ENCODE measurements at places on chromosomes 1 and 21.

GRCh38 chr1:232722626-232723025 lies 82.6 kb upstream of the MAP10 start:
- no peak for DNase-seq

DNA sequence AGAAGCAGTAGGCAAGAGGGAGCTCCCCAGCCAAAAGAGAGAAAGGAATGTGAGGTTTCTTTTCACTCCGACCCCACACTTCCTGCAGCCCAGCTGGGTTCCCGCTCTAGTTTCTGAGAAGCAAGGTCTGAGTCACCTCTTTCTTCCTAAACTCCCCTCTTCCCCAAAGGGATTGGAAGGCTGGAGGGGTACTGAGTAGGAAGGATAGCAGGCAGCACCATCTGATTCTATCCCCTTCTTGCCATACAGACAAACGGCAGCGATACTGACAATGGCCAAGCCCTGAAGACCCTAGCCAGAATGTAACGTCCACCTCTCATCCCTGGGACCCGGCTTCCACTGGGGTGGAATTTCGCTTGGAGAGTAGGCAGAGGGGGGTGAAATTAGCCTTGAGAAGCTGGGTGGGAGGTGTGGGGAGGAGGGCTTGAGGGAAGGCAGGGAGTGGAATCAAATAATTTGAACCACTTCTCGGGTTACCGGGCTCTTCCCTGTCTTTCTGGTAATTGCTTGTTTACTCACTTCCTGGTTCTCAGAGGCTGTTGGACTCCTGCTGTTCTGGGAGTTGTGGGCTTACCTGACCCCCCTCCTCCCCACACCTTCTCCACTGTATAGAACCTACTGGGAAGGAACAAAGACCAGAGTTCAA lies 13.2 kb downstream of the IER5 start:
- no peak for DNase-seq

DNA sequence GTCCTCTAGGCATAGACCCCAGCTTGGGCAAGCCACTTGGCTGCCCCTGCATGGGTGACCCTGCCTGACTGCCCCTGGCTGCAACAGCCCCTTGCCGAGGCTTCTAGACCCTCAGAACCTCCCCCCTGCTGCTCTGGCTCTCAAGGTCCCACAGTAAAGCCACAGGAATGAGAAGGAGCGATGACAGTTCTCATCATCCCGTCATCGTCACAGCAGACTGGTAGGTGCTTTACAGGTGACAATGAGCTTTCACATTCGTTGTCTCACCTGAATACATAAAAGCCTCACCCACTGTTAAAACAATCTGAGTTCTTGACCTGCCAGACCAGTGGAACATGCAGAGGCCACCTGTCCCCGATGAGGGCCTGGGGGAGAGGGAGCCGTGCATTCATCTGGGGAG lies 36.0 kb upstream of the GPR157 start:
- no peak for DNase-seq

GRCh38 chr1:180343921-180344769 lies 114.1 kb downstream of the LHX4 start:
- no peak for DNase-seq

DNA sequence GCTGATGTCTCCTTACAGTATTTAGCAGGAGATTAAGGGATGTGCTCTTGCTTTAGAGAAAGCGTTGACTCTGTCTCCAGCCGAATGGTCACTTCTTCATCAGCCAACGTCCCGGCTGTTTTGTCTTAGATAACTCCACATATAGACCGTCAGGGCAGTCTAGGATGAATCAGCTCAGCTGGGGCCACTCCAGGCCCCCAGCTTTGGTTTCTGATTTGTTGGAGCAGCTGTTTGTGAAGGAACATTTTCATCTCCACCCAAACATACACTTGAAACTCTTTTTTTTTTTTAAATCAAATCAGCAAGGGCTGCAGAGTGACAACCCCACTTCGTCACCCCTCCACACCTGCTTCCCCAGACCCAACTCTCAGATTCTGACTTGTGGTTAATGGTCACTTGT lies 206.1 kb upstream of the GALNT2 start:
- no peak for DNase-seq

GRCh38 chr21:45200581-45201296 lies 87.0 kb downstream of the POFUT2 start:
- DNase-seq: no peak

All from stimulated activated CD8-positive, alpha-beta memory T cell treated with anti-CD3 and anti-CD28 coated beads, Interleukin-7, amount 100 ng/mL, for 4 hours (primary cell).